ENCODE measurements at places on chromosomes 2 and 18.

GRCh38 chr18:62399781-62400308 lies 74.7 kb downstream of the TNFRSF11A start:
- DNase-seq, result no peak

- no peak for DNase-seq
Measured at GRCh38 chr18:74457725-74458421, 765 bp upstream of the DIPK1C start.

GRCh38 chr2:235382601-235383000 lies 111.2 kb upstream of the AGAP1 start:
- DNase-seq, result no peak

- DNase-seq, result peak; percentile 69
Measured at GRCh38 chr2:48114256-48114655, 208.0 kb upstream of the FBXO11 start.

DNA sequence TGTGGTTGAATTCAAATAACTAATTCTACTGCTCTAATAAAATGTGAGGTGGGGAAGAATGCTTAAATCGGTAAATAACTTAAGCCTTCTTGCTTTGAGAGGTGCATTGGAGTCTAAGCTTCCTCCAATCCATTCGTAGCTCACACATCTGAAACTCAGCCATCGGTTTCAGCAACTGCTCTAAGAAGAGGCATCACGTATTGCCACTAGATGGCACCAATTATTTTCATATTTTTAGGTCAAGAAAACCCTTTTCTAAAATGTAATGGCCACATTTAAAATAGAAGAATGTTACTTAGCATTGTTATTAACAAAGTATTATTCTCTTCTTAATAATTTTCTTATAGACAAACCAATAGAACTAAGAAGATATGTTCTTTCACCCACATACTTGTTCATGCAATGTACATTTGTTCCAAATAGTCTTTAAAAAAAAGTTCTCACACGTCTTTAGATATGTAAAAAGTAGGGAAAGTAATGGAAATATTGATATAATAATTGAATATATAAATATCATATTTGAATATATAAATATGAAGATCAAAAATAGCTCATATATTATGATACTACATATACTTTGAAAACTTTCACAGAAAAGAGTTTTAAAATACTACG lies 229.8 kb downstream of the CCDC178 start:
- no peak for DNase-seq

DNA sequence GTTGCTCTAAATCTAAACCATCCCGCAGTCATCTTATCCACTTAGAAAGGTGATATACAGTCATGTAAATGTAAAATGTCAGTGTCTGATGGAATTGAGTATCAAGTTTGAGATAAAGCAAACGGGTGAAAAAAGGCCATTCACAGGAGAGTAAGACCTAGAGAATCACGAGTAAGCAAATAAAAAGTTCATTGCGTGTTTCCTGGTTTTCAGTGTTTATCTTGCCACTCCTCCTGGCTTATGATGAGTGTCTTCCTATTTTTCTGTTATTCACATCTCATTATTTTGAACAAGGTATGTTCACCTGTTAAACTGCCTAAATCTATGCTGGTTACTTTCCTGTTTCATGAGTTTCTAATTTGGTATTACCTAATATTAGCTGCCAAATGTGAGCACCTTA lies 68.8 kb downstream of the ITGA4 start:
- DNase-seq, result no peak
